A172 (cell line): ENCODE measurements at places on chromosomes 7 and 10. TPM values are rescaled to one million over a fixed set of nuclear protein-coding genes. Genes with fewer than 3 reads are reported as not detected.

DNA sequence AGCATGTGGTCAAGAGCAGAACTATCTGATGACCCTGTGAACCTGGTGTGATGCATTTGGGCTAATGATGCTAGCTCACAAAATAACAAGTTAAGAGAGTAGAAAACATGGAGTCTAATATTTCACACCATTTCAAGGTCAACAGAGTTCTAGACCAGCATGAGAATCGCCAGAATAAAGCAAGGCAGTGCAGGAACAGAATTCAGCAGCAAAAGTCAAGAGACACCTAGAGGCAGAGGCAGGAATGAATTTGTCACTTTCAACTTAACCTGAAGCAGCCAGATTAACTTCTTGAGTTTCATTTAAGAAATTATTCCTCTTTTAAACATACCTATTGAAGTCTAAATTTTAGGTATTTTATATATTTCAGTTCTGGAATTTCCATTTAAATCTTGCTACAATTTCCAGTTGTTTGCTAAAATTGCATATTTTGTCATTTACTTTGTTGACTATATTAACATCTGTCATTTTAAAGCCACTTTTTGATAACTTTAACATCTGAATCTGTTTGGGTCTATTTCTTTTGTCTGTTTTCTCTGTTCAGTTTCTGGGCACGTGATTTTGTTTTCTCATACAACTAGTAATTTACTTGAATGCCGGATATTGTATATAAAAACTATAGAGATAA, 44.2 kb upstream of the PRSS58 start:
- peak; percentile 22 for DNase-seq

GRCh38 chr10:32961895-32962369, 3.9 kb upstream of the ITGB1 start:
- DNase-seq, result peak; percentile 82

- DNase-seq, result no peak
Measured at GRCh38 chr7:98434087-98434486, 33.2 kb upstream of the BAIAP2L1 start.

Gene OR13A1
- total RNA-seq, result not detected in 2 replicates

DNA sequence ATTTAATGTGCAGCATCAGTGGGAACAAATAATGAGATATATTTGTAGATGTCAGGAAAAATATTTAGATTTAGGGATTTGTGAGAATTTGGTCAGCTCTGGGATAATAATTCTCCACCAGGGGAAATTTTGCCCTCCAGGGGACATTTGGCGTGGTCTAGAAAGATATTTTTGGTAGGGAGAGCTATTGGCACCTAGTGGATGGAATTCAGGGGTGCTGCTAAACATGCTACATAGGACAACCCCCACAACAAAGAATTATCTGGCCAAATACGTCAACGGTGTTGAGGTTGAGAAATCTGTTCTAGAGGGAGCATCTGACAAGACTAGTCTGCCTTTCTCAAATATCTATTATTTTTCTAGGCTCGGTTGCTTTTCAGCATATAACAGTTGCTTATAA, 2.1 kb downstream of the ADK start:
- DNase-seq, result peak; percentile 37

DNA sequence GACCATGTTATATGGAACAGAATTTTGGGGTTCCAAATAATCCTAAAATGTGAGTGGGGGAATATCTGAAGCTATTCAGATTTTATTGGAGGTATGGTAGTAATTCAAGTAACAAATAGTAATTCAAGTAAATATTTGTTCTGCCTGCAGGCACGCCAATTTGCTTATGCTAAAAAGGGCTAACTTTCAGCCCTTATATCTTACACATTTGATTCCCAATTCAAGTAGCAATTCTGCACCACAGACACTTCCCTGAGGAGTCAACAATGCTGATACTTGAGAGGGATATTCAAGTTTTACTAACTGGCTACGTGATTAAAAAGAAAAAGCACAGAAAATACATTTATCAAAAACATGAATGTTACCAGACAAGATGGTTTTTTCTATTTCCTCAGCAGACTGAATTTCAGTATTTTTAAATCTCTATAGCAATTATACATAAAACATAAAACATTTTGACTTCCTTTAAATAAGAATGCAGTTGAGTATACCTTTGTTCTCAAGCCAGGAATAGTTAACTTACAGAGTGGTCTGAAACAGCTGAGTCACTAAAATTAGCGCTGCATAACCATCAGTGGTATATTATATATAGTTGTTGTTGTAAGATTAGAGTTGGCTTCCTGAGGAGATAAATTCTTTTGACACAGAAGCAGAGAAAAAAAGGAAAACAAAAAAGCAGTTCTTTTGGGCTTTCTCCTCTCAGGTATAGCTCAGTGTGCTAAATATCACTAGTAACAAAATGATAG, 33.9 kb downstream of the MTPN start:
- no peak for DNase-seq

DNA sequence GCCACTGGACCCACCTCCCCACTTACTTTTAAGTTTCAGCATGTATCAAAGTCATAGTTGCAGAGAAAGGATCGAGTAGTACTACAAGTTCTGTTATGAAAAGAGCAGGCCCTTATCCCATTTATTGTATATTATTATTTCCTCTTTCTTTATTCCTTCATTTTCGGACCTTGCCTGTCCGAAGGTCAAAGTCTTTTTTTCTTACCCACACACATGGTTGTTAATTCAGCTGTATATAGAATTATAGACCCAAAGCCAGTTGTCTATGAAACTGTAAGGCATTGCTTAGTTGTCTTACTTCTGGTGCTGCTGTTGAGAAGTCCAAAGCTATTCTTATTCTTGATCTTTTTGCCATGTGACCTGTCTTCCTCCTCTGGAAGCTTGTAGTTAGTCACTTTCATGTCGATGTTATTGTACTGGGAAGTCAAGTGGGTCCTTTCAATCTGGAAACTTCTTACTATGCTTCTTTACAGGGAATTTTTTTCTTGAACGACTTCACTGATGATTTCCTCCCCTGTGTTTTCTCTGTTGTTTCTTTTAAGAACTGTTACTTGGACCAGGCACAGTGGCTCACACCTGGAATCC, 8.3 kb downstream of the NUDT5 start:
- no peak for DNase-seq

Gene SRRM3
- total RNA-seq, result 12.0 and 18.5 TPM in 2 replicates
